HepG2 (cell line): ENCODE measurements at places on chromosomes 11 and 22.

DNA sequence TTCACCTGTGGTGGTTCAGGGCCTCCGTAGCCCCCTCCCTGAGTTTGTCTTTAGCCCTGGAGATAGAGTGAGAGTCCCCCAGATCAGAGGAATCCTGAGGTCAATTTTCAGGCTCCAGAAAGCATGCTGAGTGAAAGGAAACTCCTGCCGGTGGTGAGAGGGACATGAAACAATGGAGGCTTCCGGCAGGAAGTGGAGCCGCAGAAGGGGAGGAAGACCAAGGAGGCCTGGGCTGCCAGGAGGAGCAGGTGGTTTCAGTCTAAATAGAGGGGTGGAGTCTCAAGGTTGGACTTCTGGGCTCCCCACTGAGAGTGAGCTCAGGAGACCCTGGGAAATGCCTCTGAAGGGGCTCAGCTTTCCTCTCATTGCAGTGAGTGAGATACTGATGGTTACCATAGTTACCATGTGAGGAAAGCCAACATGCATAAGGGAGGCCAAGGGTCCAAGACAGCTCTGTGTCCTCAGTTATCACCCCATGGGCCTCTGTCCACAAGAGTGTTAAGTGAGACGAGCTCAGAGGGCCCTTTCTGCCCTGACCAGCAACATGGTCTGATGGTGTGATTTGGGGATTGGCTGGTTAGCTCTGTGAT is 10.7 kb downstream of the SLCO2B1 start:
- no peak for DNase-seq

DNA sequence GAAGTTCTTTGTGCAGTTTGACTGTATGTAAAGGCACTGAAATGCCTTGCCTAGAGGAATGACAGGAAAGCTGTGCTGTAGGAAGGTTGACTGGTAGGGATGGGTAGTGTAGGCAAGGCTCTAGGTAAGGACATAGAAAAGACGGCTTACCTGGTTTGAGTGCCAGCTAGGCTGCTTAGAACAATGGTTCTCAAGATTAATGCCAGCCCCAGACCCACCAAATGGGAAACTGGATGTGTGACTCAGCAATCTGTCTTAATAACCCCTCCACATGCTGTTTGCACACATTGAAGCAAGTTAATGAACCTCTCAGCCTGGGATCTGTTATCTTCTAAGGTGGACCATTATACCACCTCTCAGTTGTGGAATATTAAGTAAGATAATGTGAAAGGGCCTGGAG is 3.7 kb downstream of the RPS3 start:
- DNase-seq: no peak

GRCh38 chr11:66701432-66702240 is 23.9 kb upstream of the RBM4B start:
- DNase-seq: peak; percentile 66

DNA sequence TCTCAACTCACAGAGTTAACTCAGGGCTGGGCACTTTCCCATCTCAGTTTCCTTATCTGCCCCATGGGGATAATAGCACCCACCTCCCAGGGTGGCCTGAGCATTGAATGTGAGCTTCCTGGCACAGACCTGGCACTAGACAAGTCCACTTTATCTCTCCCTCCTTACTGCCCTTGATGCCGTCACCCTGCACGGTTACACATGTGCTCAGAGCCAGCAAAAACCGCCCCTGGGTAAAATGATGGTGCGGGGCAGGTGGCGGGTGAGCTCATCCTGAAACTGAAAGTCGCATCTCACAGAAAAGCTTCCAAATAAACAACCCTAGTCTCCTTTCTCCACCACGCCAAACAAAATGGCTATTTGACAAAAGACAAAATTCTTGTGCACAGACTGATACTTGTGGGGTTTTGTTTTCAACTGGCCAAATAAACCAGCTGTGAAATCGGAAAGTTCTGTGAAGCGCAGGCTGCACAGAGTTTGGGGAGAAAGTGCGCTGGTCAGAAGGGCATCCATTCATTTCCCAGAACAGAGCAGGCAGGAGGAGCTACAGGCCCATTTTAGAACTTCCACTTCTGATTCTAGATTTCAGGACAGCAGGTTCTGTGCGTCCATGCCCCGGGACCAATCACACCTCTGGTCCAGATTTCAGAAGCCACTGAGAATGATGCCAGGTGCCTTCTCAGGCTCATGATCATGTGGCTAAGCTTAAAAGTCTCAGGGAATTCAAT is 138.1 kb downstream of the SHANK2 start:
- no peak for DNase-seq

DNA sequence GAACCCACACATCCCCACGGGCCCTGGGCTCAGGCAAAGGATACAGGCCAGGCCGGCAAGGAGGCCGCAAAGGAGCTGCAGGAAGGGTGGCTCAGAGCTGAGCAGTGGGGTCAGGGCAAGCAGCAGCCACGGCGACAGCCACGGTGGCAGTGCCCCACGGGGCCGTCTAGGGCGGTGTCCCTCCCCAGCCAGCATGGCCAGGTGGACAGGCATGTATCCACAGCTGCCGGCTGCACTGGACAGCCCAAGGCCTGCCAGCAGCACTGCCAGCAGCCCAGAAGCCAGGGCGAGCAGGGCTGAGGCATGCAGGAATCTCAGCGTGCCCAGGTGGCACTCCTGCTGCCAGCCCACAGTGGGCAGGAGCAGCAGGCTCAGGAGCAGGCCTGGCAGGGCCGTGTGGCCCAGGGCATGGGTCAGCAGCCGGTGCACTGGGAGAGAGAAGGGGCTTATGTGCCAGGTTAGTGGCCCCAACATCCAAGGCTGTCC is 3.9 kb downstream of the RHBDD3 start:
- DNase-seq: no peak

GRCh38 chr11:68329978-68330699 is 17.7 kb downstream of the LRP5 start:
- DNase-seq: no peak

DNA sequence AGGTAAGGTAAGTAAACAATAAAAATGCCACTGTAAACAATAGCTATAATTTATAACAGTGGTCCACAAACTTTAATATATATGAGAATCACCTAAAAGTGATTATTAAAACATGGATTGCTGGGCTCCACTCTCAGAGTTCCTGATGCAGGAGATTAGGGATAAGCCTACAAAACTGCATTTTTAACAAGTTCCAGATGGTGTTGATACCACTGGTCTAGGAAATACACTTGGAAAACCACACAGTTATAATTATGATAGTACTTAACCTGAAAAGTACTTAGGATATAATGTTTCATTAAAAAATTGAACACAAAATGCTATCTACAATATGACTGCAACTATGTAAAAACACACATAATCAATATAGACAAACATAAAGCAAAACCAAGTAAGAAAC is 20.4 kb downstream of the FCHSD2 start:
- DNase-seq: no peak

- DNase-seq: no peak
These were observed 5.6 kb downstream of the RIC8A start for GRCh38 chr11:213111-213510.

DNA sequence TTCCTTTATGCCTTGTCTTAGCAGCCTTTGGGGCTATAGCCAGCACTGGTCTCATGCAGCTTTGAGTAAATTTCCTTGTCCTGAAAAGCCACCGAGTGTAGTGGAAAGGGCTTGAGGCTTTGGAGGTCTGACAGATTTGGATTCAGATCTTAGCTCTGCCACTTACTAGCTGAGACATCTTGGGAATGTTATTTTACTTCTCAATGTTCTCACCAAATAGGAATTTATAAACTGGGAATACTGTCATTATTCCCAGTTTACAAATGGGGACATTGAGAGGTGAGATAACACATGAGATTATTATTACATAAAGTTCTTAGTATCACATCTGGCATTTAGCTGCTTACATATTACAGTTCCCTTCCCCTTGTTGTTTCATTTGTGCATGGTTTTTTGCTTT is 95.5 kb downstream of the COMMD9 start:
- DNase-seq: no peak

- no peak for DNase-seq
These were observed 4.7 kb downstream of the BSX start for GRCh38 chr11:122976734-122977469.

DNA sequence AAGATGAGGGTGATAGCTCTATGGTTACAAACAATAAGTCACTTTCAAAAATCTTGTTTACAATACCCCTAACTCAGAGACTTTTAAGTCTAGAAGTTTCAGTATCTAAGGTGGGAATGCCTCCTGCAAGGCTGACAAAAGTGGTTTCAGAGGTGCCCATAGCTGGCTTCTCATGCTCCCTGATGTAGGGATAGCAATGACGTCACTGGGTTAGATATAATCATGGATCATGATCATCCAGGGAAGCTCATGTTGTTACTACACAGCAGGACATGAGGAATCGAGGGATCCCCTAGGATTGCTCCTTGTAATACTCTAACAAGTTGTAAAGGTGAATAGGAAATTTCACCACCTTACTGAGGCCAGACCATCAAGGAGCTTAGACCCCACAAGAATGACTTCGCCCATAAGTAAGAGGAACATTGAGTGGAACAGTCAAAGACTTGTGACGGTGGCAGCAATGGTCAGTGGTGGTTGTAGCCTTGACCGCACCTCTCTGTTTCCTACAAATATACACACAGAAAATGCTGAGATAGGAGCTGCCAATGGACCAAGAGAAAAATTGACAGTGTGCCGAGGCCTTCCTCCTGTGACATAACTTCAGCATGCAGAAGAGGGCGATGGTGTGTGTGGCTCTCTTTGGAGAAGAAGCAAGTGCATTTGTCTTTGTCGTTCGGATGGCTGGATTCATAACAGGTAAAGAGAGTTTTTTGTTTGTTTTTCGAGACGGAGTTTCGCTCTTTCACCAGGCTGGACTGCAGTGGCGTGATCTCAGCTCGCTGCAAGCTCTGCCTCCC is 15.6 kb downstream of the APOL4 start:
- DNase-seq: no peak

DNA sequence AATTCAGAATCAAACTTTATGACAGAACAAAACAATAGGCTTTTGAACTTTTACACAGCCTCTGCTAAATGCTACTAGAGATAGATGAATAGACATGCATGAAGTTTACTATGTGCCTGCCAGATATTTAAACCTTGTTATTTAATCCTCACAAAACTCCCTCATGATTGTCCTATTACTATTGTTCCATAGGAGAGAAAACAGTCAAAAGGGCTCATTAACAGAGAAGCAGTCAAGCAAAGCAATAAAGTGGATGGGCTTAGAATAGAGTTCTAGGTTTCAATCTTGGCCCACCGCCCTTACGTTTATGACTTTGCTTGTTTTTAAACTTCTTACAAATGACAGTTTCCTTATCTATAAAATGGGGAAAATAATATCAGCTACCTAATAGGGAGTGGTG is 12.9 kb downstream of the CWC15 start:
- no peak for DNase-seq

DNA sequence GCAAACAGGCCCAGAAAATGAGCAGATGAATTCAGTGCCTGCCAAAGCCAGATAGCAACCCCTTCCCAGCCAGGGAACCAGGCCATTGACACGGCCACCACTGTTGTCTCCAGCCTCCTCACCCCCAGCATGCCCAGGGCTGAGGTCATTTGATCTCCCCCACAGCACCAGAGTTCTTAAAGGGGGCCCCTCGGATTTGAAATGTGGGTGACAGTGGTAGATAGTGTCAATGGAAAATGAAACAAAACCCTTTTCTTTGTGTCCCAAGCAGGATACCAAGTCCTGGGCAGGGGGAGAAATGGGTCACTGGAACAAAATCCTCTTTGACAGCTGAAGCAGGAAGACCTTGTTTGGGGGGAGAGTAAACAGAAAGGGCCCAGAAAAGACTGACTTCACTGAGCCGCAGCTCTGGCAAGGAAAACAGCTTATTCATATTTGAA is 14.3 kb upstream of the ACCSL start:
- DNase-seq: no peak

DNA sequence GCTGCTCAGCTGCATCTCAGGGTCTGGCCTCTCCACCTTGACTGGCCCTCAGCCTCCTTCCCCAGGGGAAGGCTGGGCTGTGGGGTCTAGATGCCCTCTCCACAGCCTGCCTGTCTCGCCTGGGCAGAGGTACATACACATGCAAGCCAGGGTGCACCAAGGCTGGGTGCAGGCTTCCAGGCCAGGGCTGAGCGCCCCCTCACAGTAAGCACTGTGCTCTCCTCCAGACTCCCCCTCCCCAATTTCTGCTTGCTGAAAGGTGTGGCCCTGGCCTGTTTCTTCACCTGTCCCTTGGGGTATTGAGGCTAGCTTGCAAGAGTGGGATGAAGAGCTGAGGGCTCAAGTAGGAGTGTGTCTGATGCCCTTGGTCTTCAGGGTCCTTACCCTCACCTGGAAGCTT is 22.5 kb downstream of the RELT start:
- DNase-seq: no peak

DNA sequence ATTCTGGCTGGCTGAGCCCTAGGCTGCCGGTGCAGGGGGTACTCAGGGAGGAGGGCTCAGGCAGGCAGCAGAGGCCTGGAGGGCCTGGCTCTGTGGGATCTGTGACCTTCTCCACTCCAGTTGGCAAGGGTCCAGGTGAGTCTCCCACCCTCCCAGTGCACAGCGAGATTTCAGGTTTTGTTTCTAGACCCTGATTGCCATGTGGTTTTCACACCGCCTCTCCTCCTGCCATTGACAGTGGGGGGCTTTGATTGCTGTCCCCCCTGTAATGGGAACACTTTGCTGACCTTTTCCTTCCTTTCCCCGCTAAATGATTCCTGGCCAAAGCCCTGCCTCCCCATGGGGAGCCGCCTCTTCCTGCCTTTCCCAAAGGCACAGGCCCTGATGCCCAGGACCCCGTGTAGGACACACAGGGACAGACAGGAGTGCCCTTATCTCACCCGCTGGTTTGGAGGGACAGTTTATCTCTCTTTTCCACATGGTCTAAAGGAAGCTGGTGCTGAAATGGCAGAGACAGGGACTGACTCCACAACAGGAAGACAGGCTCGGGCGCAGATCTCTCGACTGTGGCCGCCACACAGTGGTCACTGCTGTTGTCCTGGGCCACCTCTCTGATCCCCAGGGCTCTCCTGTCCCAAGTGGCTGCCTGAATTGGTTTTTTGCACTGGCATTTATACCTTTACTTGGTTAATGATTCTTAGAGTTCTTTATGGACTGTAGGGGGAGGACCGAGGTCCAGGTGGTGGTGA is 43.4 kb downstream of the BCR start:
- peak; percentile 34 for DNase-seq
